ENCODE measurements at places on chromosomes 3 and 15.

DNA sequence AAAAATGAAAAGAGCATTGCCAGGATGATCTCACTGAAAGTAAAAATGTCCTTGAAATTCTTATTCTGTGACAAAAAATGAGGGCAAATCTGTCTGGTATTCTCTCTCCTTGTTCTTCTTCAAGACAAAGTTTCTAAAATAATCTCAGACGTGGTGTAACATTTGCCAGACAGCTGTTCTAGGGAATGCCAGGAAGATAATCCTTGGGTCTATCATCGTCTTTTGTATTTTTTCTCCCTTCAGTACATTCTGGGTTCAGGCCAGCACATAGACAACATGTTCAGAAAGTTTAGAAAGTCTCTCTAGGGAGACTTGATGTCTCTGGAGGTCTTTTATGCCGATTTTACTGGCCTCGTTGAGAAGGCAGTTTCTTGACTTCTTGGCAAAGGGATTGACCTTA lies 121.2 kb upstream of the HES1 start:
- DNase-seq: no peak

DNA sequence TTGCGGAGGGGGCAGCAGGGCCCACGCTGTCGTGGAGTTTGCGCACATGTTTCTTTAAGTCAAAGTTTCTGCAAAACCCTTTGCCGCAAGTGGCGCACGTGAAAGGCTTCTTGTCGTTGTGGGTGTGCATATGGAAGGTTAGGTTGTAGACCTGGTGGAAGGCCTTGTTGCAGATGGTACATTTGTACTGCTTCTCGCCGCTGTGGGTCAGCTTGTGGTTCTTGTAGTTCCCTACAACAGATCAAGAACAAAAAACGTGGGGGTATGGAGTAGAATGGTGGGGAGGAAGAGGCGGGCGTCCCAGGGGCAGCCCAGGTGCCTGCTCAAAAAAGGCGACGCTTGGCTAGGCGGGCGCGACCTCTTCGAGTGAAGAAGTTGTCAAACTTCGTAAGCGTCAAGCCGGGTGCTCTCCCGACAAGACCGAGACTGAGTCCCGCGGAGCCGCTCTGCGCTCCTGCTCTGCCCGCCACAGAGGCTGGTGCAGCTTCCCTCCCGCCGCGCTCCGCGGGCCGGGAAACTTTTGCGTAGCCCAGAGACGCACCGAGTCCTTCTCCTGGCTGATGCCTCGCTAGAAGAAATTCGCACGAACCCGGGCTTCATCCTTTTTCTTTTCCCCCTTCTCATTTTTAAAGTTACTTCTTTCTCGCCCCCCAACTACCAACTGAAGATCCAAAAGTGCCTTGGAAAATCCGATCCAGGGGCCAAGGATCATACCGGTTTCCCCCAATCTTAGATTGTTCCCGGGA lies 3.1 kb downstream of the FEZF2 start:
- no peak for DNase-seq

DNA sequence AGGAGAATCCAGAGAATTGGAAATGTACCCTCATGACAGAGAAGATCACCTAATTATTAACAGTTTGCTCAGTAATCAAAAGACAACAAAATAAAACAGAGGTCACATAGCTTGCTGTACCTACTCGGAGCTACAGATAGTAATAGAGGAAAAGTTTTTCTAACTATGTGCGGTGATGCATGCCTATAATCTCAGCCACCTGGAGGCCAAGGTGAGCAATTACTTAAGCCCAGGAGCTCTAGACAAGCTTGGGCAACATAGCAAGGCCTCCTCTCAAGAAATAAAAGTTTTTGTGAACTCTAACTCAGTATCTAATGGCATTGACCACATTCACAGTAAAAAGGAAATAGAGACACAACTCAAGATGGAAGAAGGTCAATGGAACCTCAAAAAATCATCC lies 243.6 kb downstream of the ATP8B4 start:
- no peak for DNase-seq

DNA sequence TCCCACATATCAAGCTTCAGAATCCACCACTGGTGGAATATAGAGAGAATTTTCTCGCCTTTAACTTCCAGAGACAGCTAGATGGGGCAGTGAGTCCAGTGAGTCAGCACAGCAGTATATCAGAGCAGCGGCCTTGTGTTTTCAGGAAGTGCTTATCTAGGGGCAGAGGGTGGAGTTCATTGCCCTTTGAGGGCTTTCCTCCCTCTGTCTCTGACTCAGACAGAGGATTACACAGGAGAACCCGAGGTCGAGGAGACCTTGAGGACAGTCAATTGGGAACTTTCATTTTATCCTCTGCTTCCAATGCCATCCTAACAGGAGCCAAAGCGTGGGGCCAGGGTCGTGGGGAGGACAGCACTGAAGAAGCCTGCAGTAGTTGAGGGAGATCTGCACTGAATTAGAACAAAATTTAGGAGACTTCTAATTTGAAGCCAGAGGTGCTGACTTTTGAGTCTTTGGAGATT lies 109.6 kb upstream of the UMPS start:
- DNase-seq: no peak

Measured in GM18507 (cell line).